ENCODE measurements at places on chromosomes 5 and 9.

- DNase-seq, result no peak
Observed at GRCh38 chr9:89340332-89340731, 22.0 kb downstream of the SECISBP2 start.

GRCh38 chr5:68435611-68436010 lies 220.1 kb downstream of the PIK3R1 start:
- no peak for DNase-seq

GRCh38 chr9:12141422-12141821 lies 551.8 kb upstream of the TYRP1 start:
- DNase-seq, result peak; percentile 1

GRCh38 chr9:129278391-129279237 lies 100.6 kb upstream of the IER5L start:
- peak; percentile 4 for DNase-seq

DNA sequence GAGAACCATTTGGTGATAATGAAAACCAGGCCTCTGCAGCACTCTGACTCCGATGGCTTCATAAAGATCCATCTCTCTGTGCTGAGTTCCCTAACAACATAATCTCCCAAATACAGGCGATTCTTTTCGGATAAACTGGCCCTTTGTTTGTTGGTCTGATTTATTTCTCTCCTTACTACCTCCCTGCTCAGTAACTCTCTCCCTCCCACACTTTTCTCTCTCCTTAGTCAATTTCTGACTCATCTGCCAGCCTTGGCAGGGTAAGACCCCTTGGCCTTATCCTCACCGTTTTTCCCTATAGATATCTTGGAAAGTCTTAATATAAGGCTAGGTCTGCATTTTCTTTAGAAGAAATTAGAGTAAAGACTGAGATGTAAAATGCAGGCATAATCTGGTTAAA lies 128.7 kb downstream of the BRINP1 start:
- no peak for DNase-seq

GRCh38 chr5:120923026-120923425 lies 458.9 kb downstream of the PRR16 start:
- DNase-seq, result no peak

DNA sequence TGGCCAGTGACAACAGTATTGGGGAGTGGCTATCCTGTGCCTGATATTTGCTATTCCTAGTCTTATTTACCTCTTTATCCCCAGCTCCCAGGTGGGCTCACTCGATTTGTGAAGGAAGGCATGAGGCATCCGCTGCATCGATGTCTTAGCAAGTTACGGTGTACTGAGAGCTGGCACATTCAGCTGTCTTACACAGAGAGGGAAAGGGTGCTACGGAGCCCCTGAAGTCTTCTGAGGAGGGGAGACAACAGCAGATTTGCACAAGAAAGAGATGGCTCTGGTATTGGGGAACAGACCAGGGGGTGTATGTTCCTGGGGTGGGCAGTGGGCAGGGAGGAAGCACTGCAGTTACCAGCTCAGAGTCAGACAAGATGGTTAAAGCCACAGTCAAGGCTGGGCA lies 172.6 kb downstream of the FGF18 start:
- no peak for DNase-seq

DNA sequence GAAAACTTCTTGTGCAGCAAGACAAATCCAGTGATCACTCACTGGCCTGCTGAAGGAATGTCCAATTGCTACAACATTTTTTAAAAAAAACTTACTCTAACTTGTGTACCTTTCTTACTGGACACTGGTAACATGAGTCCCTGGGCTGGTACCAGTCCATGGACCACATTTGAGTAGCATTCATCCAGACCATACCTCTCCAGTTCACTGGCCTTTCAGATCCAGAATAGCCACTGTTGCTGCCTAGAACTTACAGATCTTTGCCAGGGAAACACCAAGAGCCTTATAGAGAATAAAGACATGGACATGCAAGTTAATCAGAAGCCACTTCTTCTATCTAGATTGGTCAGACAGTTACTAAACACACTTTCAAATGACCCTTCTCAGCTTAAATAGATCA lies 185.3 kb downstream of the TLE4 start:
- no peak for DNase-seq

DNA sequence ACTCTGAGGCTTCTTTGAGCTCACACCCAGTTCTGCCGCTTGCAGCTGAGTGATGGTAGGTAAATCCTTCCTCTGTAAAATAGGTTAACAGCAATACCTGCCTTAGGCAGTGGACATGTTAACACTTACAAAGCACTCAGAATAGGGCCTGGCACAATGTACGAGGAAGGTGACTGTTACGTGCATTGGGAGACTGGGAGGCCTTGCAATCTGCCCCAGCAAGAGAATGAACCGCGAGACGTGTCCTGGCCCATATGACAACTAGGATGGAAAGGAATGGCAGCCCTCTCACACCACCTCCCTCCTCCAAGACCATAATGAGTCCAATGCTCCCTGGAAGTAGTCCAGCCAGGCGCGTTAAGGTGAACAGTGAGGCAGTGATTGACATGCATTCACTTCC lies 23.1 kb upstream of the AKNA start:
- DNase-seq, result no peak

- DNase-seq, result no peak
Observed at GRCh38 chr5:172835290-172835993, 1.4 kb downstream of the ERGIC1 start.

DNA sequence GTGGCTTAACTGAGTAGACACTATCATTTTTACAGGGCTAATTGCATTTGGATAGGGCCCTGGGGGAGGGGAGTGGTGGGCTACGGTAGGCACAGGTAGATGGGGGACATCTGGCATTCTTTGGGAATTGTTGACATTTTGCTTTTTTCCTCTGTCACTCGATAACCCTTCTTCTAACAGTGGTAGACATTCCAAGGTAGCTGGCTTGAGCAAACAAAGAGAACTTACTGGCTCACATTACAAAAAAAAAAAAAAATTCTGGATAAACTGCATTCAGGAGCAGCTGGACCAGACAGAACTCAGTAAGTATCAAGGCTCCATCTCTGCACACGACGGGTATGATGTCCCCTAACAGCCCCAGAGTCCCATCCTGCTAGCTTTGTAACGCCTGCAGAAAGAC lies 585.2 kb downstream of the ZNF608 start:
- no peak for DNase-seq

DNA sequence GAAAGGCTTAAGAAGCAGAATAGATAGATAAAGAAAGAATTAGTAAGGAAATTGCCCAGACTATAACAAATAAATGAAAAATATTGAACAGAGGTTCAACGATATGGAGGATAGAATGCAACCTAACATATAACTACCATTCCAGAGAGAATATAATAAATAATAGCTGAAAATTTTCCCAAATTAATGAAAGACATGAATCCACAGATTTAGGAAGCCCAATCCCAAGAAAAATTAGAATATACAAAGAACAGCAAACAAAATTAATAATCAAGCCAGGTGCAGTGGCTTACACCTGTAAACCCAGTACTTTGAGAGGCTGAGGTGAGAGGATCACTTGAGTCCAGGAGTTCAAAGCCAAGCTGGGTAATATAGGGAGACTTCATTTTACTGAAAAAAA lies 27.8 kb upstream of the FNIP1 start:
- no peak for DNase-seq

- no peak for DNase-seq
Observed at GRCh38 chr5:133251296-133252132, 199.7 kb downstream of the HSPA4 start.

GRCh38 chr5:78213799-78214198 lies 80.7 kb downstream of the AP3B1 start:
- no peak for DNase-seq

- DNase-seq, result no peak
Observed at GRCh38 chr9:136674786-136675349, 12.2 kb downstream of the EGFL7 start.

DNA sequence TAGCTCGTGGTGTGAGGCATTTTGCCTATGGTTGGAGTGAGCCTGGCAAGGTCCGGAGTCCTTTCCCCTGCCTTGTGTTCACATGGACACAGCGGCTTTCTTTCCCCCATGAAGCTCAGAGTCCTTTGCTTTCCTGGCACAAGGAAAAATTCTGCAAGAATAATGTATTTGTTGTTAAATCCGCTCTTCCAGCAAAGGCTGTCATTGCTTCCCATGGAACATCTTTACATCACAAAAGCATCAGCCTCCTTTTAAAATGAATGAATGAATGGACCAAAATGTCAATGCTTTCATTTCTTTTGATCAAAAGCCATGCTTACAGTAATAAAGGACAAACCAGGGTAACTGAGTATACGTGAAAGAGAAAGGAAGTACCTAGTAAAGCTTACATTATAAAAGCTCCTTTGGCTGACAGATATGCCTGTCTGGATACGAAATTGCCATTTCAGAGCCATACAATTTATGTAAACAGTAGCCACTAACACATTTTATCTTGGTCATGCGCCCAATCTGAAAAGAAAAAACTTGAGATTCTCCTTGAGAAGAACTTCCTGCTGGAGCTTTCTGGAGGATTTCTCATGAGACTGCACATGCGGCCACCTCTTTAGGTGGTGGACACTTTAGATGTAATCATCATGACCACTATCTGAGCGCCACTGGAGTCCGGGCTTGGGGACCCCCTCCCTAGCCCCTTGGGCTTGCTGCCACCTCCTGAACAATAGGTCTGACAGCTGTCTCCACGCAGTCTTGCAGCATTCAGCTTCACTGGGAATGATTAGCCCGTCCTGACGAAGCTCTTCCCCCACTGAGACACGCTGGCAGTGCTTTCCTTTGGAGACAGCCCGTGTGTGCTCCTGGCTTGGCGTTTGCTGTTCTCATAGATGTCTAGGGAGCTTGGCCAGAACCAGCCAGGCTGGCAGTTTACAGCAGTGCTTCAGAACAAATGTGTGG lies 355.9 kb downstream of the ADAMTS6 start:
- DNase-seq, result peak; percentile 59

DNA sequence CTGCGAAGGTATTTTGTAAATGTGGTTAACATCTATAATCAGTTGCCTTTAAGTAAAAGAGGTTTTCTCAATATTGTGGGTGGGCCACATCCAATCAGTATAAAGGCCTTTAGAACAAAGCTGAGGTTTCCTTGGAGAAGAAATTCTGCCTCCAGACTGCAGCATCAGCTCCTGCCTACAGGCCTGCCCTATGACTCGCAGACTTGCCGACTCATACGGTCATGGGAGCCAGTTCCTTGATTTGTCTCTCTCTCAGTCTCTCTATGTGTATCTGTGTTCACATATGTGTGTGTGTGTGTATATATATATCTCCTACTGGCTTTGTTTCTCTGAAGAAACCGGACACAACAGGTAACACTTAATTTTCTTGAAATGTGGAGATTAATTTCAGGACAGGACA lies 45.3 kb downstream of the SLC36A1 start:
- DNase-seq, result peak; percentile 58

GRCh38 chr5:8474569-8474930 lies 605.6 kb downstream of the MTRR start:
- no peak for DNase-seq

DNA sequence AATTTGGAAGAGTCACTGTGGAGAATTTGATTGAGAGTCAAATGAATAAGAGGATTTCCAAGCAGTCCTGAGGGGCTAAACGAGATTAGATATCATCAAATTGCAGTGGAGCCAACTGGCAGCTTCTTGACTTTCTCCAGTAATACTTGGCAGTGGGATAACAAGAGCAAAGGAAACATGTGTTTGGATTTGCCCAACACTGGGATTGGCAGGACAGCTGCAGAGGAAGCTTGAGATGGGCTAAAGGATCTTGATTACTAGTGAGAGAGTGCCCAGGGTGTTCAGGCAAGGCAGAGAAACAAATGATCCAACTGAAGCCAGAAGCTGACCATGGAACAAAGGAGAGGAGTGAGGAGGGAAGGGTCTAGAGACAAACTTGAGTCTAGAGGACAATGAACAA lies 356.0 kb upstream of the ISL1 start:
- DNase-seq, result no peak
